Calu3 (cell line): ENCODE measurements at places on chromosomes 1 and 21. TPM values are rescaled to one million over a fixed set of nuclear protein-coding genes. Genes with fewer than 3 reads are reported as not detected.

Gene RNF223
- 5.0 and 5.6 TPM in 2 replicates for total RNA-seq

Gene CDC42BPA
- 48.6 and 49.5 TPM in 2 replicates for total RNA-seq

Gene ST6GALNAC3
- 0.87 and 0.93 TPM in 2 replicates for total RNA-seq

Gene RGS7
- 1.0 and 1.3 TPM in 2 replicates for total RNA-seq

Gene SLAMF6
- not detected in 2 replicates for total RNA-seq

Gene HPCAL4
- not detected in 2 replicates for total RNA-seq

Gene GCSAML
- not detected in 2 replicates for total RNA-seq

Gene SLAMF1
- not detected in 2 replicates for total RNA-seq

Gene NHLH1
- 1.4 and 1.6 TPM in 2 replicates for total RNA-seq

Gene GPR161
- total RNA-seq = 3.8 and 8.4 TPM in 2 replicates

Gene GRHL3
- total RNA-seq = 1.4 and 2.9 TPM in 2 replicates

Gene GPR37L1
- total RNA-seq = 0.12 and 0.22 TPM in 2 replicates

Gene FBXO2
- total RNA-seq = 3.3 and 4.0 TPM in 2 replicates

Gene FALEC
- 0.71 TPM in 1 of 2 replicates, not detected in the other for total RNA-seq

DNA sequence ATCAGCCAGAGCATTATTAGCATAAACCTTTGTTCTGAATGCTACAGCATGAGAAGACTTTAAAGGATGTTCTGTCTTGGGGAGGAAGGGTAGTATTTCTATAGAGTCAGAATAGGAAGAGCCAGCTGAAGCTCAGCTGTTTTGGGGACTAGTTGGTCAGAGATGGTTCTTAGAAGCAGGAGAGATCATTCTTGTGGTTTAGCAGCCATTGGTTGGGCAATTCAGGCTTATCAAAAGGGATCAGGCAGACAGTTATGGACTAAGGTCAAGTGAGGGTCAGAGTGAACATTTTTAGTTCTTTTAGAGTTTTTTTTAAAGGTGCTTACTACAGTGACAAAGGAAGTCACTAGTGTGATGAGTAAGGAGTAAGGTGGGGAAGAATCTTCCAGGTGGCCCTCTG is 245.5 kb downstream of the RPS6KC1 start:
- DNase-seq = no peak

DNA sequence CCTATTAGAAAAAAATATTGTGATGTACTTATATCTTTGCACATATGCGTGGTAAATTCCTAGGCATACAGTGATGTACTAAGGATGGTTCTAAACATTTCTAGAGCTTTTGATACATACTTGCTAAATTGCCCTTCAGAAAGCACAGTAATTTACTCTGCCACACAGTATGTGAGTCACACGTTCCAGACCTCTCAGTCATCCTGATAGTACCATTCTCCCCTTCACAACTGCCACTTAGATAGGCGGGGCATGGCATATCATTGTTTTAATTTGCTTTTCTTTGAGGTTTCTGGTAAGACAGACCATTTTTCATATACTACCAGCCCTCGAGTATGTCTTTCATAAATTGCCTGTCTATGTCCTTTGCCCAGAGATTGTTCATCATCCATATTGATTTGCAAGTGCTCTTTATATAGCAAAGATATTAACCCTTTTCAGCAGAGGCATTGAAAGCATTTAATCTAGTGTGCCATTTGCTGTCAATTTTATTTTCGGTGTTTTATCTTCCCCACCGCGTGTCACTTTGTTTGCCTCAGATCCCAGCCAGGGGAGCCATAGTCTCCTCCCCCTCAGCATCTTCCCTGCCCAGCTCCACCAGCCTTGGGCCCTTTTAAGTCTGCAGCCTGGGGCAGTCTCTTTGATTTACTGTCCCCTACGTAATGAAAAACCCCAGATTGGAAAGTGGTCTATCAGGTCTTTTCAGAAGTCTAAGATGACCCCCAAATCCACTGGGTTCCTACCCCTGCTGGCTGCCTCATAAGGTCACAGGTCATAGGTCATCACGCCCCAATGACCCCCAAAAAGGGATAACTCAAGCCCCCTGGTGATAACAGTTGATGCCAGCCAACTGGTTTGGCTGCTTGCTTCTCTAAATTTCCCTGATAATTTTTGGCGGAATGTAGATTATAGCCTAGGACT is 11.8 kb upstream of the PAX7 start:
- DNase-seq = peak; percentile 44

GRCh38 chr21:45930792-45931191 is 50.8 kb upstream of the COL6A1 start:
- DNase-seq = no peak

GRCh38 chr1:67759692-67760029 is 73.6 kb downstream of the GNG12 start:
- no peak for DNase-seq

GRCh38 chr21:14763695-14764064 is 217.6 kb upstream of the SAMSN1 start:
- DNase-seq = no peak

- peak; percentile 90 for DNase-seq
Observed at GRCh38 chr1:212514056-212514614, 81.4 kb downstream of the NENF start.

DNA sequence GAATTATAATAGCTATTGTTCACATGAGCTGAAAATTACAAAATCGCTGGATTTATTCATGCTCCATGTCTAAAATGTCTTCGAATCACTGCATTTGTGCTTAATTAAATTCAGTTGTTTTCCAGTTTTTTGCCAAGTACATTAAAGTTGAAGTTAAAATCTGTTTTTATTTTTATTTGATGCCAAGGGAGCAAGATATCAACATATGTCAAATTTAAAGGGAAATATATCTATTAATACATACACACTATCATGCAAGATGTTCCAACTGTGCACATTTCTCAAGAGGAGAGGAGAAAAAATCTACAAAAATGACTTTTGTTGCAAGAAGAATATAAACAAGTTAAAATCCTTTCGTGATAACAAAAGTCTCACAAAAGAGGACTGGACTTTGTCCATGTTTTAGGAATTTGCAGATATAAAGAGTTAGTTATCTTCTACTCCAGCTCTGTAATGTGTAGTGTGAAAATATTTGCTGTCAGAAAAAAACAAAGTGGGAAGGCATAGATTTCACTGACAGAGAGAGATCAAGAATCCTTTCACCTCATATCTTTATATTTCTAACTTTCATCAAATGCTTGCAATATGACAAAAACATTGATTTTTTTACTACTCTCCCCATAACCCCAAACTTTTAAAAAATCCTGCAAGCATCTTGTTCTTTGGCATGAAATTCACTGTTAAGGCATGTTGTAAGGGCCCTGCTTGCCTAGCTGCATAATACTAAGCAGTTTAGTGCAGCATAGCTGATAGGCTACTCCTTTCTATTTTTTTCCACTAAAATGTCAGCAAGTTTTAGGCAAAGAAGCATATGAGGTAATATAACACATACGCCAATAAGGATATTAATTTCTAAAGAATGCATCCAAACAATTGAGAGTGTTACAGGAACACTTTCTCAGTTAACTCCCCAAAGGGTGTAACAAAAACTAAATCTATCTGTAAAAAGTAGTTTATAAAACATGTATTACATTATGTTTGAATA is 340.2 kb upstream of the ADAMTS5 start:
- no peak for DNase-seq

- no peak for DNase-seq
Observed at GRCh38 chr1:47317841-47318240, 3.9 kb upstream of the STIL start.

GRCh38 chr1:51281807-51282206 is 45.7 kb downstream of the RNF11 start:
- no peak for DNase-seq

DNA sequence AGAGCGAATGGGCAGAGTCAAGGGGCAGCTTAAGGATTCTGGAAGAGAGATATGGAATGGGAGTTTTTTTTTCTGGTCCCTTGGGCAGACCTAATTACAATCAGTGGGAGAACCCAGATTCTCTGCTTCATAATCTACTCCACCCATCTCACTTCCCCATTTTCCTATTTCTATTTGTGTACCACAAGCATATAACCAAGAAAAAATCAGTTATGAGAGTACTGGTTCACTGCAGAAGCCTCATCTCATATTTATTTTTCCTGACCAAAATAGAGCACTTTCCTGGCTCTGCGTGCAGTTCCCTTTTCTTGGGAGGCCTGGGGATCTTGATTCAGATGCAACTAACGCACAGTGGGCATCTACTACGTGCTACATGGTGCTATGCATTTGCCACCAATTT is 82.2 kb upstream of the SLFNL1 start:
- no peak for DNase-seq

DNA sequence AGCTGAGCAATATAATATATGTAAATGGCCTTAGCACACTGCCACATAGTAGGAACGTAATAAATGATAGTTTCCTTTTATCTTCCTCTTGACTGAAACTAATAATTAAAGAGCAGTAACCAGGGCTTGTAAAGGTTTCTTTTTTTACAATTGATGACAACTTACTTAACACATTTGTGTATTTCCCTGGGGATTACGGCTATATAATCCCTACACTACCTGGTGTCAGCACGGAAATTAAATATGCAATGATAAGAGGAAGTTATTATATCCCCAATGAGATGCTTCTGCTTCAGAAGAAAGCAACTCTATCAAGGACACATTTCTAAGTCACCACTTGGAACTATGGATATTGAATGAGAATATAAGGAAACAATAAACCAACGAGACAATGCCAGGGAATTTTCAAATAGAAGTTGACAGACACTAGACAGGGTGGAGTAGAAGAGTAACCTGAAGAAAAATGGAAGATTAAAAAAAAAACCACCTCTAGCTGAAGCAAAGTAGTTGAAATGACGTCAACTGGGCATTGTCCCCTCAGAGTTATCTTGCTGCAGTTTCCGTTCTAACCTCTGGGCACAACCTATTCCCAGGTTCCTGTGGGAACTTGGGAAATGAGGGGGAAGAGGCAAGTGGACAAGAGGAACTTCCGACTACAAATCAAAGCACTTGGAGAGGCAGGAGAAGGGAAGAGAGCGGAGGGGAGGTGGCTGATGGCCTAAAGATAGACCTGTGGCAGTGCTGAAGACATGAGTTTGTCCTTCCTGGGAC is 66.5 kb downstream of the PLPP3 start:
- no peak for DNase-seq

- DNase-seq = peak; percentile 79
Observed at GRCh38 chr1:162854245-162854882, 6.6 kb downstream of the CCDC190 start.

- DNase-seq = peak; percentile 80
Observed at GRCh38 chr1:35451125-35451528, 106.1 kb downstream of the KIAA0319L start.

DNA sequence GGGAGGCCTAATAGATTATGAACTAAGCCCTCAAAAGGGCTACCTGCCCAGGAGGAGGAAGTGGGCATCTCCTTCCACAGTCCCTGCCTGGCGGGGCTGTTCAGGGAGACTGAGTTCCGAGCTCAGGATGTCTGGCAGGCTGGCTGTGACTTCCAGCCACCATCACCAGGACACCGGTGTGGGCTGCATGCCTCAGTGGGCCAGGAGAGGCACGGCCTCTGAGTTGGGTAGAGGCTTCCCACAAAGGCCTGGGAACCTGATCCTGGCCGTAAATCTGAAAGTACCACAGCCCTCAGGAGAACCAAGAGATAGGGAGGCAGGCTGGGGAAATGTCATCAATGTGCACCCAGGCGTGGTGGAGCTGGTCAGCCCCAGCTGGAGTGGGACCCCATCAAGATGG is 29.1 kb downstream of the NTPCR start:
- DNase-seq = no peak

DNA sequence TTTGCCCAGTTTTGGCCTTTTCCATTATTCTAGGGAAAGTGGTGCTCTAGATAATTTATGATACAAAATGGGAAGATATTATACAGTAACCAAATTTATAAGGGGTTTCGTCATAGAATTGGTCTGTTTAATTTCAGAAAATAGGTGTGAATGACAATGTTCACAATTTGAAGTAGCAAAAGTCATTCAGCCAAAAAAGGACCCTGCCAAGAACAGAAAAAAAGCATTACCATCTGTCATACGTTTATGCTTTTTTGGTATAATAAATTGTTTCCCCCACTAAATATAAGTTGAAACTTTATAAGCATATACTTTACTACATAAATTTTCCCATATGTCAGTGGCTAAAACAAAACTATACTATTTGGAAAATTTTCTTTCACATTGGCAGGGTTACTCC is 4.5 kb upstream of the SPAG17 start:
- DNase-seq = no peak

DNA sequence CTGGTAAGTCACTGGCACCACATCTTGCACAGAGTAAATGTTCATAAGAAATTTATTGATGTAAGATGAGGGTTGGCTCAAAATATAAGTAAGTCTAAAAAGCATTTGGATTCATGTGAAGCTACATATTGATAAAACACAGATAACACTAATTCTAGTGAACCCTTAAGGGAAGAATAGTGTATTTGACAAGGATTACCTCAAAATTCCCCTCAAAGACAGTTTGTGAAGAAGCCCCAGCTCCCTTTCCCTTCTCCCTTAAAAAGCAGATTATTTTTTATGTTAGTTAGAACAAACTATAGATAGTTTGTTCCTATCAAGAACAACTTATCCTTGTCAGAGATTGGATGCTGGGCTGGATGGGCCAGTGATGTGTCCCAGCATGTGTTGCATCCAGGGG is 10.7 kb downstream of the FGGY start:
- DNase-seq = no peak

GRCh38 chr21:14591377-14591776 is 45.3 kb upstream of the SAMSN1 start:
- DNase-seq = no peak

- no peak for DNase-seq
Observed at GRCh38 chr21:20106368-20106767, 891.8 kb upstream of the NCAM2 start.

- DNase-seq = no peak
Observed at GRCh38 chr21:39681845-39682244, 63.1 kb upstream of the IGSF5 start.

DNA sequence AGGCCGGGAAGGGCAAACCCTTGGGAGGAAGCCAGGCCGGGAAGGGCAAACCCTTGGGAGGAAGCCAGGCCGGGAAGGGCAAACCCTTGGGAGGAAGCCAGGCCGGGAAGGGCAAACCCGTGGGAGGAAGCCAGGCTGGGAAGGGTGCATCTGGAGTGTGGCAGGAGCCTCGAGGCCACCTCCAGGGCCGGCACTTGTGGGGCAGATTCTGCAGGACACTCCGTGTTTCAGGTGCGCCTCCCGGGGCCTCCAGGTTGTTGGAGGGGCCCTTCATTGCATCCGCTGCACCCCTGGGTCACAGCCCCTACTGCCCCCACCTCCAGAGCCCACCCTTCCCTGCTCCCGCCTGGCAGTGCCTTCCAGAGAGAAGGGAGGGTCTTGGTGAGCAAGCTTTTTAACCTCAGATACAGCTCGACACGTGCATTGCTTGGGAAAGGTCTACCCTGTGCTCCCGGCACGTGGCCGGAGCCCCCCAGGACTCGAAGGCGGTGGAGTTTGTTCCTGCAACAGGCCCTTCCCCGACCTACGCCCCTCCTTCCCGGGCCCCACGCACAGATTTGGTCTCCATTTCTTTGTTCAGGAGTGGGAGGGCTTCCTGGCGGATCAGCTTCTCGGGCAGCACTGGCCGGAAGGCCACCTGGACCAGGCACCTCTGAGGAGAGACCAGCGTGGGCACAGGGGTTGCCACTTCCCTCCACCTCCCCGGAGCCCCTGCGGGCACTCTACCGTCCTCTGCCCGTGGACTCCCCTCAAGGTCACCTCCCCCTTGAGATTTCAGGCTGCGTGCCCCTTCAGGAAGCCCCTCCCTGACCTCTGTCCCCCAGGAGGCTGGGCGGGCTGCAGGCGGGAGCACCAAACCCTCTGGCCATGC is 9.4 kb upstream of the TMEM52 start:
- no peak for DNase-seq
